ENCODE measurements at places on chromosomes 5 and 9.
A peak's percentile ranks its signal among the peaks of the same experiment; 100 is the strongest.

- peak; percentile 93 for DNase-seq
These were observed 15.3 kb downstream of the MYMK start for GRCh38 chr9:133509179-133510083.

- no peak for DNase-seq
These were observed 168.6 kb downstream of the EFNA5 start for GRCh38 chr5:107501965-107502675.

GRCh38 chr9:6598249-6598725 lies 47.2 kb downstream of the GLDC start:
- DNase-seq: no peak

DNA sequence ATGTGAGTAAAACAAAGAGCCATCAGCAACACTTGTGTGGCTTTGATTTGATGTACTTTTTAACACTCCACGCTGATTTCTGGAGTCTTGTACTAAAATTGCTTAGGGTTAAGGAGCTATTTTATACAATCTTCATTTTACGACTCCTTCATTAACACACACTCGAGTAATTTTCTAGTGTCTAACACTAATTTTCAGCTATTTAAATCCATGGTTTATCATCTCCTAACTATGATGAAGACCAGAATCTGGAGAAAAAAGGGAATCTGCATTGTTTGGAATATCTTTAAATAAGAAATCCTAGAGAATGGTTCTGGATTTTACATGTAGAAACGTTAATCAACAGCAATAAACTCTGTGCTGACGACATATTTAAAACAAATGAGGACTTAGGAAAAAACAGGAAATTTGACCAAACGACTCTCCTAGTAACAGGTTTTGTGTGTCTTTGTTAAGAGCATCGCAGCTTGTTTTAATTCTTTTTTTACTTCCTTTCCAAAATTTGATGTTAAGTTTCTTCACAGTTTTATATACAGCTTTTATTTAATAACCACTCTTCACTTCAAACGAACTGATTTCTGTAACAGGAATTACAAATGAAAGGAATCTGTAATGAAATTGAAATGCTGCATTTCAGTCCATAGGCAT lies 138.5 kb downstream of the AOPEP start:
- DNase-seq: no peak

GRCh38 chr9:83285445-83286225 lies 222.7 kb upstream of the RASEF start:
- DNase-seq: no peak

DNA sequence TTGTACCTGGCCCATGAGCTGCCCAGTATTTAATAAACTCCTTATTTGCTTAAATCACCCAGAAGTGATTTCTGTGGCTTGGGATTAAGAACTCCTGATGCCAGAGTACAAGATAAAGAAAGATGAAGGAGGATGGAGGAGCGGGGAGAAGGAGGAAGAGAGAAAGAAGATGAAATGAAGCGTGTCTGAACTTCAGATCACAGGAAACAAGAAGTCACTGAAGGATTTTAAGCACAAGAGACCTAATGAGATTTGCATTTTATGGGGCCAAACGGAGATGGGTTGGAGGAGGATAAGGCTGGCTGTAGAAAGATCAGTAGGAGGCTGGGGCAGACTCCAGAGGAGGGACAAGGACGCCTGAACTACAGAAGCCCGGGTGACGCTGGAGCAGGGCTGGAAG lies 3.1 kb downstream of the EIF4E1B start:
- DNase-seq: no peak

GRCh38 chr5:59607138-59607765 lies 286.3 kb downstream of the PDE4D start:
- DNase-seq: peak; percentile 41

DNA sequence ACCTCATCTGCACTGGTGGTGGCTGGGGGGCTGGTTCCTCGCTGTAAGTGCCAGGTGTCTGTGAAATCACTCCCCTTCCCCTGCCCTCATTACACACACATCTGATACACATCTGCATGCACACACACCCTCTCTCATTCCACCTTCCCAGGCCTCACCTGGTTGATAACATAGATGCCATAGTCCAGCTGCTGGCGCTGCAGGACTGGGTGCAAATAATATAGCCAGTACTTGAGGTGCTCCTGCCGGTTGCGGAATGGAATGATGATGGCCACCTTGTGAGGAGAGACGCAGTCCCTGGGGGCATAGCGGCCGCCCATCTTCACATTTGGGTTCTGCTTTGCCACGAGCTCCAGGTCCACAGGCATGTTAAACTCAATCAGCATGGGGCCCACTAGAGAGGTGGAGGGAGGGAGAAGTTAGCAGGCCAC lies 32.1 kb downstream of the B4GALT1 start:
- no peak for DNase-seq

GRCh38 chr9:69249337-69249736 lies 75.3 kb downstream of the TJP2 start:
- DNase-seq: no peak

- DNase-seq: no peak
These were observed 49.5 kb downstream of the APBA1 start for GRCh38 chr9:69622676-69623075.

GRCh38 chr5:95892784-95893354 lies 68.8 kb downstream of the ELL2 start:
- peak; percentile 57 for DNase-seq

- DNase-seq: no peak
These were observed 3.7 kb upstream of the EGR1 start for GRCh38 chr5:138461343-138462125.

GRCh38 chr5:93621327-93621798 lies 38.3 kb downstream of the NR2F1 start:
- peak; percentile 96 for DNase-seq

- no peak for DNase-seq
These were observed 62.1 kb downstream of the PCSK1 start for GRCh38 chr5:96370976-96371375.

DNA sequence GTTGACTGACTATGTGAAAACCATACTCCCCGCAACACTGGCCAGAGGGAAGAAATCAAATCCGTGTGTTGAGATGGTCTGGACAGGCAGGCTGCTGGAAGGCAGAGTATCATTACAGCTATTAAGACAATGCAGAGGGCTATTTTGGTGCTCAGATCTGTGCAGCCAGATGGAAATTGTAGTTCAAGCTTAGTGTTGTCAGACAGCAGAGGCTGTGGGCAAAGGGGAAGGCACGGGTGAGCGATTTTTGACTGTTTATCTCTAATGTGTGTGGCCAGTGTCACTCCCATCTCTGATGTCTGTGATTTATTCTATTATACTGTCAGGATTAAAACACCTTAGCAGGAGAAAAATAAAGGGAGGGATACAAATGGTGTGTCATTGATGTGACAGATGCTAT lies 984.4 kb upstream of the WWC1 start:
- DNase-seq: no peak

GRCh38 chr5:1975898-1976765 lies 93.4 kb upstream of the IRX4 start:
- no peak for DNase-seq

GRCh38 chr5:123783421-123783820 lies 271.4 kb downstream of the CSNK1G3 start:
- DNase-seq: no peak

- DNase-seq: no peak
These were observed 281.1 kb upstream of the MAP3K1 start for GRCh38 chr5:56534102-56534829.

DNA sequence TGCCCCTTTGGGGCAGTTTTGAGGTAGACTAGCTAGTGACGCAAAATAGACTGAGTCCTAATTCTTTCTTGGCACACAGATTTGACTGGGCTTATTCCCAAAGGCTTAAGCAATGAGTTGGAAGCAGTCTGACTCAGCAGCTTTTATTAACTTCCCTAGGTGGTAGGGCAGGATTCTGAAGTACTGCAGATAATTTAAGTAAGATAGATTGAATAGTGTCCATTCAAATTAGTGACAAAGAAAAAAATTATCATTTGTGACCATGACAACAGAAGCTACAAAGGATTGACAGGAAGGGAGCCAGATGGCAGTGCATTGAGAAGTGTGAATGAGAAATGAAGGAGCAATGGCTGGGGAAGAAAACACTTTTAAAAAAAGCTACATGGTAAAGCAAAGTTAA lies 649.4 kb downstream of the CDH9 start:
- peak; percentile 43 for DNase-seq

DNA sequence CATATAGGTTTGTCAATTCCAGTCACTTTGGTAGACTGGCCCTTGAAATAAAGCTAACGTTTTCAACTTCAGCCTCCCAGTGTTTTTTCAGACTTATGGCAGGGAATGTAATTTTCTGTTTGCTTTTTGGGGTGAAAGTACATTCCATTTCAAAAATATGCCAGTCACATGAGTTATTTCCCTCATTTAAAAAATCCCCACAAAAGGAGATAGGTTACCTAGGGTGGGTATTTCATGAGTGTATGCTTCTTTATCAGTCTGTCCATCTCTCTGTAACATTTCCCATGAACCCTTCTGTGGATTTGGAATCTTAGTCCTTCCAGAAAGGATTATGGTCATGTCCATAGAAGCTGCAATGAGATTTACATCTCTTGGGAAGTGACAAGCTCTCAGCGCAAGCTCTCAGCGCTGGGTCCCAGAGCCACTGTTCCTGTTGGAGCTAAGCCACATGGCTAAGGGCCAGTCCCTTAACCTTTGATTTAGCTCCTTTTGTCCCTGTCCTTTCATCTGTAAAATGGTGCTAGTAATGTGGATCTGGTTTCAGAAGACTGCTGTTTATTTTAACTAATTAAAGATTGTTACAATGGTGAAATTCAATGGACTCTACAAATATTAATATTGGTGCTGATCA lies 294.9 kb downstream of the NR3C1 start:
- peak; percentile 77 for DNase-seq

- no peak for DNase-seq
These were observed 31.7 kb upstream of the NR3C1 start for GRCh38 chr5:143435210-143435657.

DNA sequence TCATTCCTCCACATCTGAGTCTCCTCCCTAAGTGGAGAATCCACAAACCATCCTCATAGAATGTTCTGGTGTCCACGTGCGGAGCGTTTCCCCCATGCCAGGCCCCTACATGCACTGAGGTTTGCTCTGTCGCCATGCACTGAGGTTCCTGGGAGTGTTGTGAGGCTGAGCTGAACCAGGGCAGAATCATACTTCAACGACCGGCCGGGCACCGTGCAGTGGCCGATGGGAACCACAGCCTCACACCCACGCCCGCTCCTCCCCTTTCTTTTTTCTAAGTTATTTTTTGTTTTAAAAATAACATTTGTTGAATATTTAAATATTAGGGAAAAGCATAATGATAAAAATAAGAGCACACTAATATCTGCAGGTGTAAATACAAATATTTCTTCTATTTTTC lies 260.4 kb upstream of the IRX4 start:
- DNase-seq: no peak

- no peak for DNase-seq
These were observed 17.5 kb downstream of the PRKACG start for GRCh38 chr9:68996462-68996861.

- no peak for DNase-seq
These were observed 80.8 kb upstream of the OSMR start for GRCh38 chr5:38764937-38765391.

GRCh38 chr9:93120846-93121315 lies 13.2 kb downstream of the NINJ1 start:
- DNase-seq: no peak

DNA sequence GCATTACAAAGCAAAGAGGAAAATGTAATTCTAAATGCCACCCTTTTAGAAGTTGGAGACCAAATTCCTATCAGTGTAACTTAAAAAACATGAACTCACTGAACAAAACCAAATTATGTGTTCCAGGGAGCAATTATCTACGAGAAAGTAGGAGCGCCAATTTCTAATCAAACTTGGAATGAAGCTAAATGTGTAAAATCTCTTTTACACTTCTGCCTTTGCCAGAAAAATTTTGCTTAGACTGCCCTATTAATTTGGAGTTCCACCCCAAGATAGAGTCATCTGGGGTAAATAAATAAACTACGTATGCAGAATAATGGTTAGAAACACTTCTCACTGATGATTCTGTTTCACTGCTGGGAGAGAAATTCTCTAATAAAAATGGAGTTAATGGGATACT lies 825.6 kb downstream of the MTRR start:
- no peak for DNase-seq

DNA sequence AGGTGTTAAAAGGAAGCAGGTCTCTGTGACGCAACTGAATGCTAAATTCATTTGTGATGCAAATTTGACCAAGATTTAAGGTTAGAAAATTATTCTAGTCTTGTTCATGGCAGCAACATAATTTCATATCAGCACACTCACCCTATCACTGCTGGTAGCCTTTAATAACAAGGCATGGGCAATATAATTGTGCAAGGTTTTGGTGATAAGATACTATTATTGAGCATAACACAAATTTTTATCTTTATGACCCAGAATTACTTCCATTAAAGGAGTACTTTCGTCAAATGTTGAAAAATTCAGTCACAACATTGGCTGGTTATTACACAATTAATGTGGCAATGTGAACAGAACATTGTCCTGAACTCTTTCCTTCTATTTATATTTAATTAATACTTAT lies 96.0 kb upstream of the PAM start:
- DNase-seq: no peak

GRCh38 chr5:154189256-154189818 lies 1.2 kb upstream of the GALNT10 start:
- no peak for DNase-seq

DNA sequence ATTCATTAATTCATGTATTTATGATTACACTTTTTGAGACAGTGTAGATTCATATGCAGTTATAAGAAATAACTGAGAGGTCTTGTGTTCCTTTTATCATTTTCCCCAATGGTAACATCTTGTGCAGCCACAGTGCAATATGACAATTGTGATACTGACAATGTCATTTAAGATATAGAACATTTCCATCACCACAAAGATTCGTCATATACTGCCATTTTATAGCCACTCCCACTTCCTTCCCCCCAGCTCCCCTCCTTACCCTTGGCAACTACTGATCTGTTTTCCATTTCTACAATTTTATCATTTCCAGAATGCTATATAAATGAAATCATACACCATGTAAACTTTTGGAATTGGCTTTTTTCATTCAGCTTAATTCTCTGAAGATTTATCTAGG lies 53.8 kb downstream of the NR2F1 start:
- DNase-seq: no peak

DNA sequence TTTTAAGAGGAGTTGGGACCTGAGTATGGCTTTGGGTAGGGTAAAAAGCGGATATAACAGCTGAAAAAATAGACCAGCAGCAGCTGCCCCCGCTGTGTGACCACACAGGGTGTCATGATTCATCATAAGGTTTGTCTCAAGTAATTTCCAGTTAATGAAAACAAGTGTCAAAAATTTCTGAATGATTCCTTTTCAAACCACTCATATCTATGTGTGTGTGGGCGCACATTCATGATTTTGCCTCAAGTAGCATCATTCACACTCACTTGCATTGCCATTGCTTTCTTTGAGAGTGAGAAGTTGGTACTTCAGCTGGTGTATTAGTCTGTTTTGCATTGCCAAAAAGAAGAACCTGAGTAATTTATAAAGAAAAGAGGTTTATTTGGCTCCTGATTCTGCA lies 12.1 kb upstream of the TNFAIP8 start:
- no peak for DNase-seq

- DNase-seq: no peak
These were observed 57.5 kb downstream of the HOMER1 start for GRCh38 chr5:79456400-79456799.

- DNase-seq: no peak
These were observed 43.1 kb downstream of the TRIO start for GRCh38 chr5:14186059-14186830.

- DNase-seq: no peak
These were observed 123.4 kb downstream of the TMEM161B start for GRCh38 chr5:88145221-88145610.
